Chondrocyte (in vitro differentiated cells): ENCODE measurements at places on chromosomes 3 and 15.
A peak's percentile ranks its signal among the peaks of the same experiment; 100 is the strongest.

- DNase-seq = no peak
These were observed 566 bp downstream of the HMCES start for GRCh38 chr3:129278966-129279906.

DNA sequence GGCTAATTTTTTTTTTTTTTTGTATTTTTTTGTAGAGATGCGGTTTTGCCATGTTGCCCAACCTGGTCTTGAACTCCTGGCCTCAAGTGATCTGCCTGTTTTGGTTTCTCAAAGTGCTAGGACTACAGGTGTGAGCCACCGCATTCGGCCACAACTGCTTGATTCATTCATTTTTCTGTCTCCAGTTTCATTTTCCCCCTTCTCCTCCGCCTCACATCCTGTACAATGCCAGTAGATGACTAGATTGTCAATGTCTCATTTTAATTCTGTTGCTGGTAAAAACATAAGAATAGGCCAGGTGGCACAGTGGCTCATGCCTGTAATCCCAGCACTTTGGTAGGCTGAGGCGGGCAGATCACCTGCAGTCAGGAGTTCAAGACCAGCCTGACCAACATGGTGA is 12.0 kb upstream of the ZNF592 start:
- DNase-seq = no peak

DNA sequence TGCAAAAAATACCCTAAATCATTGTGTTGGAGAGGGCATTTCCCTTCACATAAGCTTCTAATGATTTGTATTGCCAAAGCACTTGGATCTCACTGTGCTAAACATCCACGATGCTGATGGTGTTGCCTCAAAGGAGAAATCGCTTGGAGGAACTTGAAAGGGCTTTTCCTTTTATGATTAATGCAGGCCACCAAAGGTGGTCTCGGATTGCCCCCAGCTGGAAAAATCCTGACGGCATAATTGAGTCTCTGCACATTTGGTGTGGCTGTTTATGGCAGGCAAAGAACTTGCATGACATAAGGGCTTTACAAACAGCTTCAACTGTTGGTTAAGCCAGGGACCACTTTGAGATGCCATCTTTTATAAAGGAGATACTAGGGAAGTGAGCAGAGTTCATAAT is 664.0 kb upstream of the ADAMTS9 start:
- DNase-seq = no peak

DNA sequence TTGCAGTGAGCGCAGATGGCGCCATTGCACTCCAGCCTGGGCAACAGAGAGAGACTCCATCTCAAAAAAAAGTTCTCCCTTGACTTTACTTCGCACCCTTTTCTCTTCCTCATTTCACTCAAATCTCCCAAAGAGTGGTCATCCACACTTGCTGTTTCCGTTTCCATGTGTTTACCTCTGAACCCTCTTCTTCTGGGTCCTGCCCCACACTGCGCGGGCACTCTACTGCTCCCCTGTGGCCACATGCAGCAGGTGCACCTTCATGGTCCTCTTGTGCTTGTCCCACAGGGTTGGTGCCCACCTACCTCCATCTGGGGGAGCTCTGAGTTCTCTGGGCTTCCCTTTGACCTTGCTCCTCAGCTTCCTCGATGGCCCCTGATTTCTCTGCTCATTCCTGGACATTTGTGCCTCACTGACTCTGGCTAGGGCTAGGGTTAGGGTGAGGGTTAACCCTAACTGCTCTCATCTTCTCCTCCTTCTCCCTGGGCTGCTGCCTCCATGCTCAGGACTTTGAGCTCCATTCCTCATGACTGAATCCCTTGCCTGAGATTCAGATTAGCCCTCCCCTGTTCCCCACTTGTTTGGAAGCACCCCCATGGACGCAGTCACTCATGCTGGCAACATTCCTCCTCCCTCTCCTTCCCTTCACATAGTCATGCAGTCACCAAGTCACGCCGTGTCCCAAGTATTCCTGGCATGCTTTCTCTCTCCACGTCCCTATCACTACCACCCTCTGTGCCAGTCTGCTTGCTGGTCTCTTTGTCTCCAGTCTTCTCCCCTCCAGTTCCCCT is 26.6 kb upstream of the KY start:
- no peak for DNase-seq

GRCh38 chr3:42134867-42135464 is 43.8 kb downstream of the TRAK1 start:
- no peak for DNase-seq

DNA sequence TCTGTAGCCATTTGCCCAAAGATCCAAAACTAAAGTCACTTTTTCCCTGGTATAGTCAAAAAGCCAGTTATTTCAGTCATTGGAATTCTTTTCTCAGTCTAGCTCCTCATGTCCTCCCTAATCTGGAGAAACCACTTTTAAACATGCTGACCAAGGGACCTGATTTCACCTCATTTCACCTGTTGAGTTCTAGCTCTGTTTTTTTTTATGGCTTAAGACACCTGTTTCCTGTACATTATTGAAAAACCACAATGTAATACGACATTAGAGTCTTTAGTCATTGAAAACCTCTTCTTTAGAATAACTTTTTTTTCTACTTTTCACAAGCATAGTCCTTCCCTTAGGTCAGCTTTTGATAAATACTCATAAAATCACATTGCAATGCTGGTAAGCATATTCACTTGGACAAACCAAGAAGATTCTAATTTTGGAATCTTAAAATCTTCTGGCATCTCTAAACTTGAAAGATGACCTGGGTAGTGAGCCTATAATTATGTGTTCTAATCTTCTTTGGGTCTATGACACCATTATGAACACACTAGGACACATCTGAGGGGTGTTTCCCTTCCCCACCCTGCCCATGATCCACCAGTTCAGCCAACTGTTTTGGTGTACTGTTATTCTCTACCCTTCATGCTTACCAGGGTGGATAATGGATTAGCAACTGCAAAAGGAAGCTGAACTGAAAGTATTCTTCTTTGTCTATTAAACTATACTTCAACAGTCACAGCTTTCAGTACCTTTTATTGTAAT is 103.5 kb upstream of the FXR1 start:
- no peak for DNase-seq

DNA sequence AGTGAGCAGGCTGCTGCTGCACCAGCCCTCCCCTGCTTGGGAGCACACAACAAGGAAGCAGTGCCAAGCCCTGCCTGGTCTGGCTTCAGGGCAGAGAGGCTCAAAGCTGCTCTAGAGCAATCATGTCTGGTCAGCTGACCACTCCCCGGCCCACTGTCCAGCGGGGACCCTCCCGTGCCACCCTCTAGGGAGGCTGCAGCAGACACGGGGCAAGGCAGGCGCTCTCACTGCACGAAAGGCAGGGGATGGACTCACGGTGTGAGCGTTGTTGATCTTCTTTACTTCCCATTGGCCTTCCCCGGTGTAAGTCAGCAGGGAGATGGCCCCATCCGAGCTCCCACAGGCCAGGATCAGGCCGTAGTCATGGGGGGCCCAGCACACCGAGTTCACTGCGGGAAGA is 9.2 kb downstream of the SEC13 start:
- peak; percentile 68 for DNase-seq

DNA sequence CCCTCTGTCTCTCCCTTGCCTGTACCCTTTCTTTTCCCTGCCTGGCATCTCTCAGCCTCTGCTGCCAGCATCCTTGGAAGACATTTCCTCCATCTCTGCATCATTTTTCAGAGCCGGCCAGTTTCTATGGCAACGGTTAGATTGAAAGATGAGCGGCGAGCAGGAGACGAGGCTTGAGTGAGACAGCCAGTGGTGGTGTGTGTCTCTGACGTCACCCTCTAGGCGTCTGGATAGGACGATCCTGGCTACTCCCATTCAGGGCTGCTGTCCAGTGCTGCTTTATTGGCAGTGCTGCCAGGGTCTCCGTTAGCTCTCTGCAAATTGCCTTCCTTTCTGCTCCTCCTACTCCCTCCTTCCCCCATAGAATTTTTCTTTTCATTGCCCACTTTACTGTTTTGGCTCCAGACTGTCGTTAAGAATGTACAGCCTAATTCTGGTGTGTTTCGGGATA is 57.9 kb downstream of the TRAK1 start:
- DNase-seq = no peak

DNA sequence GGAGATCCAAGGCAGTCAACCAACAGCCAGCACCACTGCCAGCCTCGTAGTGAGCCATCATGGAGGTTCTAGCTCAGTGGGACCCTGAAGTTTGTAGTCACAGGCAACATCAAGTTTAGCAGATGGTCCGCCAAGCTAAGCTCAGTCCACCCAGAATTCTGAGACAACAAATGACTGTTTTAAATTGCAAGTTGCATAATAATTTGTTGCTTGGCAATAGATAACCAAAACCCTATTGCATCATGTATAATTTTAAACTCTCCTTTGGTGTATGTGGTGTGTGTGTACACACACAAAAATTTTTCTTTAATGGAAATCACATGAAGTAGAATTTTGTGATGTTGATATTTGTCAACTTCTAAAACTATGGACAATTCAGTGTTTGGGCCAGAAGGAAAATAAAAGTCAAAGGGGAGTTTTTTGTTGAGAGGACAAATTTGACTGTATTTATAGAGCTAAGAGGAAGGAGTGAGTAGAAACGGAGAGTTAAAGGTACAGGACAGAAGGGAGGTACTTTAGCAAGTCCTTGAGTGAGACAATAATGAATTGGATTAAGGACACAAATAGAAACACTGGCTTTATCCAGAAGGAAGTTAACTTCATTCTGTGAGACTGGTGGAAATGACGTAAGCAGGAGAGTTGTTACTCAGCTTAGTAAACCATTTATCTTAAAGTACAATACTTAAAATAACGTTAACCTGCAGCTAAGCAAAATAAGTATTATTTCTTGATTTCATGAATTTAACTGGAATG is 83.6 kb downstream of the NCEH1 start:
- no peak for DNase-seq

- no peak for DNase-seq
These were observed 21.1 kb downstream of the FGF12 start for GRCh38 chr3:192706272-192706671.

DNA sequence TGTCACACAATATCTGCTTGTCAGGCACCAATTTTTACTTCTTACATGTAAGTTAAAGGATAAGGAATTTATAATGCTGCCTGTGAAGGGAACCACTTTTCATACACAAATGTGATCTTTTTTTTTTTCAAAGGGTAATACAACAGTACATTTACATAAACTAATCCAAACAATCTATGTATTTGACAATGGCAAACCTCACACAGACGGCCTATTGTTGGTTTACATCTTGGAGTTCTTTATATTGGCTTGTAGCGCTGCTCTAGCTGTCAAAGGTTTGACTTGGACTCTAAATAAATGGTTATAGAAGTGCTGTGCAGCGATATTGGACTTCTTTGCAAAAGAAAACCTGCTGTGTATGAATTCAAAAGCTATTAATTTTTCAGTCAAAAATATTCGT is 598.0 kb downstream of the FOXP1 start:
- no peak for DNase-seq

DNA sequence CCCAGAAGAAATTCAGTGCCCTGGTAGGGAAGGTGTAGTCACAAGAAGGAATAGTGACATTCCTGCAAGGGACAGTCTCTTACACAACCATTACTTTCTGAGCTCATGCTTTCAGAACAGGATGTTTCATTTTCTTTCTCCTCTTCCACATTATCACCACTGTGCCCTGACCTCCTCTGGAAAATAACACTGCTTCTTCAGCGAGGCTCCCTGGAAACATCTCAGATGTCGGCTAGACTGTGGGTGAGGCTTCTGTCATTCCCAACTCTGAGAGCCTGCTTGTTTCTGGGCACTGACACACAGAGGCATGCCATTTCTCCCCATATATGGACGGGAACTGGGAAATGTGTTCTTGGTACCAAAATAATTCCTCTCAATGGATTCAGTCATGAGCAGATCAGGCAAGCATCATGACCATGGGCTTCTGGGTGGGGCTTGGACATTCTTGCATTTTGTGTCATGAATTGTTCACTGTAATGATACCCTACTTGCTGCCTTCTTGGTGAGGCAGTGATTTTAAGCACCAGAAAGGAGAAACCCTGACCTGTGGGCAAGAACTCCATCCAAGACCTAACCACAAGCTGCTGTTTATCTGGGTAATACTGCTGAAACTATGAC is 14.3 kb upstream of the TNFAIP8L3 start:
- DNase-seq = no peak

DNA sequence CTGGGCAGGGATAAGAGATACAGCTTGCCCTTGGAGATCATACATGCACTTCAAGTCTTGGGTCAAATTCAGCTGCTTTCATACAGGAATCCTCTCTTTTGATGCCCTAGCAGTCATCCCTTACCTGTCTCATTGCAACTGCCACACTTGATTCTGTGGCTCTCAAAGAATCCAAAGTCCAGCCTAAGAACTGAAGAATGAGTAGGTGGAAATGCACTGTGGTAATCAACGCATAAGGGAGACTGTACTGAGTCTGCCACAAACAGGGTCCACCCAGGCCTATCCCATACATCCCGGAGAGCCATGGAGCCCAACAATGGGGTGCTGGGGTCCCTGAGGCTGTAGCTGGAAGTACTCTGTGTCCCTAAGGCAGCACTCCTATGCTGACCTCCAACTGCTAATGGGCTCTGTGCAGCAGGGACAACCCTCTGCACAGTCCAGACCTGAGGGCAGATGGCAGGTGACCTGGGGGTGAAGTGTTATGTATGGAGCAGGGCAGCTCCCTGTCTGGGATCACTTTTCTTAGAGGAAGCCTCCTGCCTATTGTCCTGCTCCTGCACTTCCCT is 1.7 kb upstream of the VPS18 start:
- no peak for DNase-seq

DNA sequence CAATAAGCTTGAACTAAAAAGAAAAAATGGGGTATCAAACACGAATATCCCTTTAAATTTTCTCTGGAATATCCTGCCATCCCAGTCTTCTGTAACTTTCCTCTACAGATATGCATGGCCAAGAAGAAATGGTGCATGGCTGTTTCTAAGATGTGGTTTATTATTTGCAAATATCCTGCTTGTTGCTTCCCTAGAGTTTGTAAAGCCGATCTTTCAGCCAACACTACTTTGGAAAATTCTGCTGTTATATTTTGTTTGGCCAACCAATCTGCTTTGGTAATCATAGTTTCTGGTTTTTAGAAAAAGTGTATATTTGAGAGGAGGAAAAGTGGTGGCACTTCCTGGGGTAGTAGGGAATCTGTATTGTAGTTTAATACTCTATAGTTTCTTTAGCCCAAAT is 13.9 kb downstream of the PHLDB2 start:
- DNase-seq = no peak
